ENCODE measurements at places on chromosomes 2 and 18.

- no peak for DNase-seq
Measured at GRCh38 chr2:158973116-158973956, 4.9 kb downstream of the TANC1 start.

DNA sequence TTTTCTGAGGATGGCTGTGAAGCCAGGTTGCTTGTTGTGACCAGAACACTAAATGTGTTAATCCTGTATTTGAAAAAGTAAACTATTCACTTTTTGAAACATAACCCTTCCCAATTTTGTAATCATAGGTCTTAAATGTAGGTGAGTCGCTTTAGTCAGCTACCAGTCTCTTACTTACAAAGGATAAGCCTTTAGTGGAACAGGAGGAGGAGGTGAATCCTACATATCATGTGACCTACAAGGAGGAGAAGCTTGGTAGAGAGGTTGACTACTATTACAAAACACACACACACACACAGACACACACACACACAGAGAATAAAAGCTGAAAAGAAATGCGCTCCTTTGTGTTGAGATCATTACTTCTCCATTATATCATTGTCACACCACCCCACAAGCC is 59.9 kb upstream of the SPAG16 start:
- DNase-seq, result peak; percentile 7

DNA sequence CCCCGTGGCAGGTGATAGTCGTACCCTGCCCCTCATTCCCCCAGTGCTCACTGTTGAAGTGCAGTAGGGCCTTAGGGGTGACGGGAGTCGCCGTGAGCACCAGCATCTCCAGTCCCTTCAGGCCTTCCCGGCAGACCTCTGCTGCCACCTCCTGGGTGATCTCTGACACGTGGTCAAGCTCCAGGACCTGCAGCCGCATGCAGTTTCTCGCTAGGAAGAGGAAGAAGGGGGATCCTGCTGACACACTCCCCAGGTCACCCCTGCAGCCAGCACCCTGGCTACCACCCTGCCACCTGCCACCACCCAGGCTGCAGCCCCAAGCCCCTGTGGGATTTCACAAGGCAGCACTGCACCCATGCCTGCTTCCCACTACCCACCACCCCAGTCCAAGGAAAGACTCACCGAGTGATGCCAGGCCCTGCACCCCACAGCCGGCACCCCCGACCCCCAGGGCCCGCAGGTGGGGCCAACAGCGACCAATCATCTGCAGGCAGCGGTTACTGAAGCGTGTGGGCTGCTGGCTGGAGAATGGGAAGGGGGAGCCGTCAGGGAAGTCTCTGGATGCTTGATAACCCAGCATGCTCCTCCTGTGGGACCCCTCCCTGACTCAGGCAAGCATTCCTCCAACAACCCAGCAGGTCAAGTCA is 23.8 kb downstream of the FBXO41 start:
- peak; percentile 45 for DNase-seq

DNA sequence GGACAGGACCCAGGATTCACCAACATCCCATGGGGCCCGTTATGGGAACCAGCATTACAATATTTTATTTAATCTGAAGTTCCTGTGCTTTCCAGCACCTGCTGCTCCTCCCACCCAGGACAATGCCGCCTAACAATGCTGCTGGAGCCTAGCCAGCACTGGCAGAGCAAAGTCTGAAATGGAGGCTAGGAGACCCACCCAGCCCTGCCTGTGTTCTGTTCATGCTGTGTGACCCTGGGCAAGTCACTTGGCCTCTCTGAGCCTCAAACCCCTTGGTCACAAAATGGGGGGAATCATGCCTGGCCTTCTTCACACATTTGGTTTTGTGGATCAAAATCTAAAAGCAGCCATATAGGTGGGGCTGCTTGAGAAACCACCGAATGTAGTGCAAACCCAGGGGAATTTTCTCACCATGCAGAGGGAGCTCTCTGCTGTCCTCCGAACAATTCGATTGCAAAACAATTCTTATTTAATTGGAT is 38.5 kb upstream of the ODC1 start:
- no peak for DNase-seq

DNA sequence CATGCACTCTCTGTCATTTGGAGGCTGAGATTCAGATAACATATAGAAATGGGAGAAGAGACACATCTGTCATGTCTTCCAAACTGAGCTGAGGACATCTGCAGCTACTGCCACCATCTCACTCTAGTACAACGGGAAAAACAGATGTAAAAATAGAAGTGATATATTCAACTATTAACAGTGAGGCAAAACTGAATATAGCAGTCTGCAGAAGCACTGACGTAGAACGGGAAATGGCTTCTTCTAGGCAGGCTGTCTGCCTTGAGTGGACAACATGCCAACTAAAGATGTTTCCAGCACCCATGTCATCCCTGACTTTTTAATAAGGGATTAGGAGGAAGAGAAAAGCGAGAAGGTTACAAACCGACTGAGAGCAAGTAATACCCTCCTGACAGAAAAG is 51.6 kb downstream of the MRPL33 start:
- DNase-seq, result no peak

DNA sequence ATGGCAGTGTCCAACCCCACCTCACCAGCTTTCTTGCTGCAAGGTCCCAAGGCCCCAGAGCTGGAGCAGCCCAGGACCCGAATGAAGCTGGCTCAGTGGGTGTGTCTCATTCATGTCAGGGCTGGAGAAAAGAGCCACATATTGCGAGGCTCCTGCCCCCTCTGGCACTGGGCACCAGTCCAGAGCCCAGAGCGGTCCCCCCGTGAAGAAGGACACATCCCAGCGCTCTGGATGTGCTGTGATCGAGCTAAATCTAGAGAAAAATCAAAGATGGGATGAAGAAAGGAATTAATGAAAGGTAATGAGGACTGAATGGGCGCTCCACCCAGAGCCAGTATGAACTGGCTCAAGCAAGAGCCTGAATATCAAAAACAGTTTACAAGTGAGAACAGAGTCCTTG is 13.3 kb upstream of the MPV17 start:
- DNase-seq, result no peak

DNA sequence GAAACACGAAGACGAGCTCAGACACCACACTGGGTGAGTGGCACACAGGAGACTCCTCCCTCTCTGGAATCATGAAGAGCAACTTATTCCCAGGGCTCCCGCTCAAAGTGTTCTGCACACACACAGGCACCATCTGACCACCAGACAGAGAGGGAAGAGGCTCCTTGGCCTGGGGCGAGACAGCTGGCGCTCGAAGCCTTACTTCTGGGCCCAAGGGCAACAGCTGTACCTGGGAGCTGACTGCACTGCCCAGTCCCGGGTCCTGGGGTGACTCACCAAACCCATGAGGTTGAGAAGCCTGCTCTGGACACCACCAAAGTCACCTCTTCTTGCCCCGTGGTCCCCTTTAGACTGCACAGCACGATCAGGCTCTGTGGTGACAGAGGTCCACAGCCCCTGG is 42.4 kb downstream of the ADCY3 start:
- no peak for DNase-seq

- no peak for DNase-seq
Measured at GRCh38 chr2:7745369-7745768, 828.2 kb downstream of the RNF144A start.

DNA sequence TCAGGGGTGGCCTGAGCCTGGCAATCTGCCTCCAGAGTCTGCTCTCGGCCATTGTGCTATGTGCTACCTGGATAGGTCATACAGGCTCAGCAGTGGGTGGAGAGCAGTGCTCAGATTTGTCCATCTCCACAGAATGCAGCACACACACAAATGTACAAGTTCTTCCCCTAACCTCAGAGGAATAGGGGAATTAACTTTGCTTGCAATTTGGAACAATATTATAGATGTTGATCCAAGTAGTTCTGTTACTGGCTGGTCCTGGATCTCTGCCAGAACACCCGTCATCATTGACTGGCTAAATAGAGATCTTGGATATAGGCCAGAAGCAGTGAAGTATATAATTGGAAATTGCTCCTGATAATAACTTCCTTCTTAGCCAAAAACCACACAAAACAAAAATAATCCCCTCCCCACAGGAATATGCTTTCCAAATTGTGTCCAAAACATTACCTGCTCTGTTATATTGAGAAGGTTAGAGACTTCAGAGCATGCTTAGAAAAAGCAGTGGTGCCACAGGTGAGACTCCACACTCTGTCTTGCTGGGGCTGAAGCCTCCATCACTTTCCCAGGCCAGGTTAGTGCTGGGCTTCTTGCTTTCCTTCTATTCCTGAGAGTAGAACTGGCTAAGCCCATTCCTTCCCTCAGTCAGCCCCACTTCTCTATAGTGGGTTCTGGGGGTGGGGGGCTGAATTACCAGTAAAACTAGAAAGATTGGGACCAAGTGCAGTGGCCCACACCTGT is 38.8 kb downstream of the NCAPH start:
- no peak for DNase-seq

DNA sequence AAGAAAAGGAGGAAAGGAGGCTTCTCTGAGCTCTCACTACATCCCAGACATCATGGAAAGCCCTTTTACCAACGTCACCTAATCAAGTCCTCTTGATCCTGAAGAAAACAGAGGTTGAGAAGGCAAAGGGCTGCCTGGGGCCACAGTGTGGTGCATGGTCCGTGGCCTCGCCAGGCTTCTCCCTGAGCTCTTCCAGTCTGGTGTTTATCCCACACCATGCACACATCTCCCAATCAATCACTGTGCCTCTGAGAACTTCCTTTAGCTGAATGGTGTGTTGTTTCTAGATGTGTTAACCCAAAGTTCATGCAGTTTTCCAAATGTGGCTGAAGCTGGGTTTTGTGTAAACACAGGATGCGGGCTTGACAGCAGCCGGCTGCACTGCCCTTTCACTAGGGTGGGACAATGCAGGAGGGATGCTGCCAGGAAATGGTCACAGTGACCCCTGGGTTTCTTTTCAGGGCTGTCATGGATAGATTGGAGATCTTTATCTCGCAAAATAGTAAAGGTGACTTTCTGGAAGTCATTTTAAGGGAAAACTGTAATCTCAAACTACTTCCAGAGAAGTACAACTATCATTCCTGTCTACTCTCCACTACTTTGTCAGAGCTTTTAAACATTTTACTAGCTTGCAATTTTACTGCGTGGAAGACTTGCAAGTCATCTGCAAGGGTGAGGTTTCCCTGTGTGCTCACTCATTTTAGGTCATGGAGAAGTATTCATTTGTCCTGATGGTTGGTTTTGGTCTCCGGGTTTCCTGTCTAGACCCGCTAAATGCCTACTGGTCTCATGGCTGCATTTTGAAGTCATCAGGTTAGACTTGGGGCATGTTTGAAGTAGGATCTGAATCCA is 54.6 kb downstream of the IL1R2 start:
- DNase-seq, result no peak
